ENCODE measurements at places on chromosomes 2 and 18.
A peak's percentile ranks its signal among the peaks of the same experiment; 100 is the strongest.

DNA sequence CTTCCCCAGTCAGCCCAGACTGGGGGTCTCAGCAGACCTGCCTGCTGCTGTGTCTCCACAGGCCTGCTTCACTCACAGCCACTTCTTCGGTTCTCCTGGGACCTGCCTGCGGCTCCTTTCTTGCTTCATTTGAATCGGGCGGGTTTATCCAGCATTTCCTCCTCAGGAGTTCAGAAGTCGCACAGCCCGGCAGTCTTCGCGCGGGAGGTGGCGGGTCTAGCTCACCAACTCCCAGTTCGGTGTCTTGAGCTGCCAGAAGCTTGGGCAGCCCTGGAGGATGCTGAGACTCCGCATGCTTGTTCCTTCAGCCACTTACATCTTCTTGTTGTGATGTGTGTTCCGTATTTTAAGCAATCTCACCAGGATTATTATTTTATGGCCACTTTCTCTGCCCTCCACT, 10.8 kb downstream of the D2HGDH start:
- DNase-seq: no peak

GRCh38 chr2:199903111-199903510, 8.0 kb upstream of the C2orf69 start:
- no peak for DNase-seq

DNA sequence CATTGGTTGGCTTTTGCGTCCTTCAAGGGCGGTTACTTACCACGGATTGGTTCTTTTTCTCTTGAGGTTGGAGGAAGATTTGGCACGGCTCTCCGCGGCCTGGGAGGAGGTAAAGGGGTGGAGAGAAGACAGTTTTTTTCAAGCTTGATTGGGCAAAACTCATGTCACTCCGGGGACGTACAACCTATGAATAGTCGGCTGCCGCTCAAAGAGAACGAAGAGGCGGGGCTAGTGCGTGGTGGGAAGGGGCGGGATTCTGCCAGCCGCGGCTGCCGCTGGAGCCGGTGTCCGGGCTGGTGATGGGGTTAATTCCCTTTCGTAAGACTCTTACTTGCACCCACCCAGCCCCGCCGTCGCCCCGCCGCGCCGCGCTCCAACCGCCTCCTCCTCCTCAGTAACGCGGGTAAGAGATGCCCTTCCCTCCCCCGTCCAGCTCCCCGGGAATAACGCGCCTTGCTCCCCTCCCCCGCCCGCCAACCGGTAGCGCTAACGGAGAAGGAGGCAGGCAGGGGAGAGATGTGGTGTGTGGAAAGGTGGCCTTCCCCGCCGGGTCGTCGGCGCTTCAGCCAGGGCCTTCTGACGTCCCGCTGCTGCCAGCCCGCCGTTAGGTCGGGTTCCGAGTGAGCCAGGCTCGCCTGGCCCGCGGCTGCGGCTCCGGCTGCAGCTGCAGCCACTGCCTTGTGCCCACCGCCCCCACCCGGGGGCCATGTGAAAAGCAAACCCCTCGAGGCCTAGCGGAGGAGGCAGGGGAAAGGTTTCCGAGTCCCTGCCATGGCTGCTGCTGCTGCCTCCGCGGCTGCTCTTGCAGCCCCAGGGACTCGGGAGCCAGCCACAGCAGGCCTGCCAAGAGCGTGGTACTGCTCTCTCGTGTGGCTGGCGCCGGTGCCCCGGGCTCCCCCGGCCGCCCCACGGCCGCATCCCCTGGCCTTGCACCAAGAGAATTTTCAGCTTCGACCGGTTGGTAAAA, at the start of gene R3HDM1:
Gene R3HDM1, plus strand, starts transcription at position 254 of the 967 bp plus-strand sequence. CDS start 73,362 bp downstream, outside the sequence.
- DNase-seq: peak; percentile 94

- DNase-seq: no peak
Measured at GRCh38 chr2:142914507-142915313, 37.2 kb downstream of the KYNU start.

GRCh38 chr2:16105669-16106281, 165.4 kb downstream of the MYCN start:
- no peak for DNase-seq

- no peak for DNase-seq
Measured at GRCh38 chr2:236872015-236872414, 213.7 kb upstream of the COPS8 start.

DNA sequence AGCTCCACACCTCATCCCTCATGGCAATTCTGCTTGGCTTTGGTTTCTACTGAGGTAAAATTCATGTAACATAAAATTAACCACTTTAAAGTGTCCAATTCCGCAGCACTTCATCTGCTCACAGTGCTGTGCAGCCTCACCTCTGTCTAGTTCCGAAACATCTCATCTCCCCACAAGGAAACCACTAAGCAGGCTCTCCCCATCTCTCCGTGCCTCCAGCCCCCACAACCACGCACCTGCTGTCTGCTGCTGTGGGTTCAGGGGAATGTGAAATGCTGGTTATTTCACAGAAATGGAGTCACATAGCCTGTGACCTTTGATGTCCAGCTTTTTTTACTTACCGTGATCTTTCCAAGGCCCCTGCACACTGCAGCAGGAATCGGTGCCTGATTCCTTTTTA, 7.7 kb upstream of the GPC1 start:
- no peak for DNase-seq

GRCh38 chr2:3634596-3635121, 23.3 kb upstream of the ALLC start:
- no peak for DNase-seq

DNA sequence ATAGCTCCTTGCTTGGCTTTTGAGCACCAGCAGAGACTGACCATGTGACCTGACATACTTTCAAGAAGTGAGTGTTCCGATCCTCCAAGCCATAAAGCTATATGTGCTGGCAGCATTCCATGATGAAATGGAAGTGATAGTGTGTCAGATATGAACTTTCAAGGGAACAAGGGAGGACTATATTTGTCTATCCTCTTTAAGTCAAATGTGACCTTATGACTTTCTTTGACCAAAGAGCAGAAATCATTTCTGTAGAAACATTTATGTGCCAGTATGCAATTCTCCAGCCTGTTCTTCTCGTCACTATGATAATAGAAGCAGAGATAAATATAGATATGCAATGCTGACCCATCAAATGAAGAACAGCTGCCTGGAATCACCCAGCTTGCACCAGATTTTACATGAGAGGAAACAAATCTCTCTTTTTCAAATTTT, 14.4 kb downstream of the HYCC2 start:
- no peak for DNase-seq

DNA sequence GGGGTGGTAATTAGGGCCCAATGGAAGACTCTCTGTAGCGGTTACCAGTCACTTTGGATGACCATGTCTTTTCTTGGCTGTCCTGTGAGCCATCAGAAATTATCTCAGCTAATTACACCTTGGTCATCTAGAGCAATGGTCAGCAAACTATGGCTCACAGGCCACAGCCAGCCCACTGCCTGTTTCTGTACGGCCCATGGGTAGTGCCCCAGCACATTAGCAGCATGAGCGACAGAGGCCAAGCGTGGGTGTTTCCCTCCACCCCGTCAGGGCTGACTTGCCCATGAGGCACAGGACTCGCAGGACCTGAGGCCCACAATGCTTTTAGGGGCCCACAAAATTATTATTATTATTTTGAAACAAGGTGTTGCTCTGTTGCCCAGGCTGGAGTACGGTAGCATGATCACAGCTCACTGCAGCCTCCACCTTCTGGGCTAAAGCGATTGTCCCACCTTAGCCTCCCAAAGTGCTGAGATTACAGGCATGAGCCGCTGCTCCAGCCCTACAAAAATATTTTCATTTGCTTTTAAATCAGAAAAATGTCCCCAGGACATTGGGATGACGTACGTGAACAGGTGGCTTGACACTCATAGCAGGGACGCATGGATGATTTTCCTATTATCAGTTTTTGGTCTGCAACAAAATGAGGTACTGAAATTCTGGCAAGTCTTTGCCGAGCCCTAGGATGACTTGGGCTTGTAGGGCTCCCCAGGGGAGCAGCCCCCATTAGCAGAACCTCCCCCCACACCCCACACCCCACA, 29.3 kb upstream of the CEP68 start:
- no peak for DNase-seq

- DNase-seq: no peak
Measured at GRCh38 chr18:39796393-39796792, 2158.6 kb upstream of the PIK3C3 start.

DNA sequence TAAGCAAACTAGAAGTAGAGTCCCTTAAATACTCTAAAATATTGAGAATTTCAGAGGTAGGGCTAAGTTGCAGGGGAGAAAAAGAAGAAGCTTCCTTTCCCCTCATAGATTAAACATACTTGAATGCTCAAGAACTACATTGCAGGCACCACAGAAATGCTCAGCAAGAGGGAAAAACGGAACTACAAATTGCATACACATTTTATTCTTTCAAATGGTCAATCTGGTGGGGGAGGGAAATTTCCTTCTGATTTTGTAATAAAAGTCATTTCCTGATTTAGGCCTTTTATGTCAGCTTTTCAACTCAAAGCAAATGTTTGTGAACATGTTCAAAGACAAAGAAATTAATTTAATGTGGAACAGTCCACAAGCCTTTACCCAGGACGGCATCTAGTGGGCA, 33.0 kb downstream of the FARSB start:
- DNase-seq: no peak

- DNase-seq: no peak
Measured at GRCh38 chr2:186349508-186349907, 136.6 kb upstream of the ZC3H15 start.

DNA sequence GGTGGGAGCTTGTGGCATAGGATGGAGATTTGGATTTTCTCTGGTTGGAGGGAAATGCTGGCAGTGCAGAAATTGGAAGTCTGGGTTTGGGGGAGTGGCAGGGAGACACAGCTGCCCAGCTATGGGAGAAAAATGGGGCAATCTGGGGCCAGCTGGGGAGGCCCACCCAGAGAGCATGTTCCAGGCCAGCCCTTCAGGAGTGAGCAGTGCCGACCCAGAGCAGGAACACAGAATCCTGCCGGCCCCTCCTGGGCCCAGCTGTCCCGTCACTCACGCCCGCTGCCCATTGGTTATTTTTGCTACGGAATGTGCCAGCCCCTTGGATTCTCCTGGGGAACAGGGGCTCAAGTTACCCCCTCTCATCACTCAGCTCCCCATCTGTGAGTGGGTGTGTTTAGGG, 4.9 kb downstream of the SPEG start:
- DNase-seq: no peak

GRCh38 chr2:214995926-214996670, 142.3 kb downstream of the ABCA12 start:
- no peak for DNase-seq

DNA sequence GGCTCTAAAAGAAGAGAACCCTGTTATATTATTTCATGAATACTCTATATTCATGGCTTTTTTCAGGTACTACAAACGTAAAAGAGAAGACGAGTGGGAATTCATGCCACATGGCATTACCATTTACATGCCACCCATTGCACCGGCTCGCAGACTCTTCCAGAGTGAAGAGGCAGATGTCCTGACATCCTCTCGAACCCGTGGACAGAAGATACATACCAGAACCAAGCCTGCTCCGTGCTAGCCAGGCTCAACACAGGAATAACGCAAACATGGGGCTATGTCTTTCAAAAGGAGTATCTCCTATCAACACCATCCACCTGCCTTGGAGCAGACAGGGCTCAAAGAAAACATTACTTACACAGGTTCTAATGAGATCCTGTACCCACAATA, 168.8 kb downstream of the THADA start:
- no peak for DNase-seq

GRCh38 chr18:136433-136832, 21.9 kb upstream of the USP14 start:
- peak; percentile 1 for DNase-seq

GRCh38 chr2:18435426-18436037, 124.9 kb downstream of the RDH14 start:
- DNase-seq: peak; percentile 4

DNA sequence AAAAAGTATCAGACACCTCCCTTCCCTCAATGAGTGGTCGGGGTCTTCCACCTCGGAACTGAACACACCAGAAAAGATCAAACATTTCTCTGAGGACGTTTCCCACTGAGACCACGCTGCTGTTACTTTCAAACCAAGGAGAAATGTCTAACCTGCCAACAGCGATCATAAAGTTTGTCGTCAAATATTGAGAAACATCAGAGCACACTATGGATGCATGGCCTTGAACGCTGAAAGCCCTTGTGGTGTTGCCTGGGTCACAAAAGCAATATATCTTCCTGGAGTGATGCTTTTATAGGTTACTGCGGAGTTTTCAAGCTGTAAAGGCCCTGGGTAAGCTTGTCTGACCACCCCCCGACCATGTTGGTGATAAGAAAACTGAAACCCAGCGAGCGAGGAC, 70.2 kb upstream of the ID2 start:
- no peak for DNase-seq

GRCh38 chr18:2994603-2995432, 18.1 kb downstream of the LPIN2 start:
- no peak for DNase-seq

- no peak for DNase-seq
Measured at GRCh38 chr2:54755641-54756326, 32.3 kb downstream of the EML6 start.

GRCh38 chr2:67036444-67036843, 360.7 kb upstream of the ETAA1 start:
- no peak for DNase-seq

GRCh38 chr2:235769046-235769445, 275.2 kb downstream of the AGAP1 start:
- DNase-seq: no peak

DNA sequence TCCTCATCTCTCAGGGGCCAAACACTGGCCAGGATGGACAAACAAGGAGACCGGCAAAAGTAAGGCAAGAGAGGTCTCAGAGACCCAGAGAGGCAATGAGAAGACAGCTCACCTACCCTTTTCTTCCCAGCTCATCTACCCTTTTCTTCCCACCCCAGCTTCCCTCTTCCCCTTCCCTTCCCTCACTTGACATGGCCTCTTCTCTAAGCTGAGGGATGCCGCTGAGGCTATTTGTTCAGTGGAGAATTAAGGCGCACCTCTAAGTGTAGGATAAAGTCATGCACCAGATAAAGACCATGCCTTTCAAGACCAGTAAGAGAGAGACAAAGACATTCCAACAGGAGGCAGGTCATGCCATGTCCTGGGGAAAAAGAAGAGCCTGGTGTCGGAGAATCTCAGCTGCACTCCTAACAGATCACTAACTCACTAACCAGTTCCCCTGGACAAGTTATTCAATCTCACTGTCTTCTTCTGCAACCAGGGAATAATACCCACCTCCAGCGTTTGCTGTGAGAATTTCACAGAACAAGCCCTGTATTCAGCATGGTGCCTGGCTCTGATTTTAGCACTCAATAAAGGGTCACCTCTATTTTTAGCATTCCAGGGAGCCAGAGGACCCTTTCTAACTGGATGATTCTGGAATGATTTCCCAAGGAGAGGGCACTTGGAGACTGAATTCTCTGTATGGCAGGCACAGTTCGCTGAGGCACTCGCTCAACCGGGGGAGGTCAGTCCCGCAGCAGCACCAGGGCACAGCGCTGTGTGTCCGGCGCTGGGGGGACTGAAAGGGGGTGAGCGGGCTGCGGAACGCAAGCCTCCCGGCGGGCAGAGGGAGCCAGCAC, 3.0 kb upstream of the FOSL2 start:
- DNase-seq: no peak

GRCh38 chr2:118185210-118186109, 97.2 kb downstream of the INSIG2 start:
- DNase-seq: no peak

GRCh38 chr2:227759411-227760118, 13.9 kb downstream of the SCYGR8 start:
- no peak for DNase-seq

GRCh38 chr2:121898483-121898882, 143.0 kb downstream of the TSN start:
- no peak for DNase-seq

All from stimulated activated CD4-positive, alpha-beta T cell treated with anti-CD3 and anti-CD28 coated beads, Interleukin-15, amount 100 ng/mL, for 48 hours (primary cell).